Thyroid gland (tissue), 4 donors: ENCODE measurements at places on chromosomes 13 and 19. TPM values are rescaled to one million over a fixed set of nuclear protein-coding genes. Genes with fewer than 3 reads are reported as not detected.
A peak's percentile ranks its signal among the peaks of the same experiment; 100 is the strongest.

GRCh38 chr19:46731584-46731983 is 14.3 kb upstream of the FKRP start:
- H3K4me1 ChIP-seq = no peaks in the 10 kb centered on the region
- no peaks in the 10 kb centered on the region for H3K27me3 ChIP-seq
- H3K27ac ChIP-seq = no peak overlapping the region
- H3K36me3 ChIP-seq = peaks cover 66% of the 10 kb centered on the region
- no peak for DNase-seq

GRCh38 chr19:49605605-49606004 is 14.6 kb downstream of the PRR12 start:
- H3K27me3 ChIP-seq = no peaks in the 10 kb centered on the region
- no peak overlapping the region for H3K4me3 ChIP-seq
- peaks cover 45% of the 10 kb centered on the region for H3K36me3 ChIP-seq
- H3K27ac ChIP-seq = no peak overlapping the region
- DNase-seq = no peak

- H3K36me3 ChIP-seq = no peaks in the 10 kb centered on the region
- no peak overlapping the region for H3K4me3 ChIP-seq
- no peak overlapping the region for H3K27ac ChIP-seq
- no peak for DNase-seq
- no peaks in the 10 kb centered on the region for H3K27me3 ChIP-seq
- H3K4me1 ChIP-seq = no peaks in the 10 kb centered on the region
Measured at GRCh38 chr13:66693656-66694055, 536.5 kb downstream of the PCDH9 start.

DNA sequence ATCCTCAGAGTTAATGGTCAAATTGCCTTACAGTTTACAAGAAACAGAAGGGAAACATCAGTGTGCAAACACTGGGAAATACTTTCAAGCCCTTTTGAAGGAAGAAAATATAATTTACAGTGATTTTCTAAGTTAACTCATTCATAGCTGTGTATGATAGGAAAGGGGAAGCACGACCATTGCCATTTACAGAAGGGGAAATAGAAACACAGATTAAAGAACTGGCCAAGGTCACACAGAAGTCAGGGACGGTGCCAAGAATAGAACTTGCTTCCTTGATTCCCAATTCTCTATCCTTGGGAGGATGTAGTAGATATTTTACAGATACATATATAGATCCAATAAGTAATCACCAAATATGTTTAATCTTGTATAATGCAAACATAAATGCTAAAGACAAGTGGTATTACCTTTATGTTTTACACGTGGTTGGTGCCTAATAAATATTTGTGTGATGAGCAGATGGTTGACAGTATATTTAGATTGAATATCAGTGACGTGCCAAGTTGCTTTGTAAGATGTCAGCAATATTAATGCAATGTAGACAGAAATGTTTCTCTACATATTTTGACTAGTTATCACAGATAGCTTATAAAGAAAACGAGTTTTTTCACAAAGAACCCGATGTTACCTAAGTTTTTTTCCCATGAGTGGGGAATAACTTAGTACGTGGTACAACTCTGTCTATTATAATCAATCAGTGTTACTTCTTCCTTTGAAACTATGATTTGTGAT is 73.1 kb downstream of the FLT1 start:
- H3K4me3 ChIP-seq = no peak overlapping the region
- no peak for DNase-seq
- no peak overlapping the region for H3K27ac ChIP-seq
- H3K36me3 ChIP-seq = no peaks in the 10 kb centered on the region

DNA sequence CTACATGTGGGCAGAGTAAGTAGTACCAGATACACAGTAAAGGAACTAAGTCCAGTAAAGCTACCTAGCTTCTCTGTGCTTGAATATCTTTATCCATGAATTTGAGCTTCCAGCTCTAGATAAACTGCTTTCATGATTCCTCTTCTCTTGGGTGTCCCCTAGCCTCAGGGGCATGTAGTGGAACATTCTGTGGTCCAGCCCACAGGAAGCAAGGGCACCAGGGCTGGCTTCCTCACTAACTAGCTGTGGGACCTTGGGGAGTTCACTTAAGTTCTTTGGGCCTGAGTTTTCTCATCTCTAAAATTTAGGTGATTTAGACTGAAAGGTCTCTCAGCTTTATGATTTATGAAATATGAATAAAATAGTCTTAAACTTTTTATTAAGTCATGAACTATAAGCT is 185.7 kb downstream of the KATNAL1 start:
- no peaks in the 10 kb centered on the region for H3K27me3 ChIP-seq
- H3K27ac ChIP-seq = no peak overlapping the region

DNA sequence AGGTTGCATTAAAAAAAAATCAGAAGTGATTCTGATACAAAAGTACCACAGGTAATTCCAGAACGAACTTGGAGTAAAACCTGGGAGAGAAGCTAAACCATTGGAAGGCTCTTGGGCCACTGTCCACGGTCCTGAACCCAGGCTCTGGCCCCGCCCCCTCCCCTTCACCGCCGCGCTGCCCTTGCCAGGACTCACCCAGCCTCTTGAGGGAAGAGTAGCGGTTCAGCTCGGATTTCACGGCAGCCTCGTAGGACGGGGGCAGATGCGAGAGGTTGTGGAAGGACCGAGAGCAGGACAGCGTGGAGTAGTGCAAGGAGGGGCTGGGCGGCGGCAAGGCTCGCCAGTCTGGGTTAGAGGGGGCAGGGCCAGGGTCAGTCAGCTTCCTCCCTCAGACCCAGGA is 5.7 kb downstream of the SHISA7 start:
- no peak overlapping the region for H3K4me3 ChIP-seq
- H3K27ac ChIP-seq = no peak overlapping the region
- H3K36me3 ChIP-seq = no peaks in the 10 kb centered on the region
- peaks cover 4% of the 10 kb centered on the region for H3K4me1 ChIP-seq

- H3K36me3 ChIP-seq = no peaks in the 10 kb centered on the region
- H3K4me3 ChIP-seq = no peak overlapping the region
- H3K4me1 ChIP-seq = no peaks in the 10 kb centered on the region
- no peaks in the 10 kb centered on the region for H3K27me3 ChIP-seq
- no peak overlapping the region for H3K27ac ChIP-seq
- no peak for DNase-seq
Measured at GRCh38 chr13:110835721-110836604, 78.9 kb downstream of the ANKRD10 start.

DNA sequence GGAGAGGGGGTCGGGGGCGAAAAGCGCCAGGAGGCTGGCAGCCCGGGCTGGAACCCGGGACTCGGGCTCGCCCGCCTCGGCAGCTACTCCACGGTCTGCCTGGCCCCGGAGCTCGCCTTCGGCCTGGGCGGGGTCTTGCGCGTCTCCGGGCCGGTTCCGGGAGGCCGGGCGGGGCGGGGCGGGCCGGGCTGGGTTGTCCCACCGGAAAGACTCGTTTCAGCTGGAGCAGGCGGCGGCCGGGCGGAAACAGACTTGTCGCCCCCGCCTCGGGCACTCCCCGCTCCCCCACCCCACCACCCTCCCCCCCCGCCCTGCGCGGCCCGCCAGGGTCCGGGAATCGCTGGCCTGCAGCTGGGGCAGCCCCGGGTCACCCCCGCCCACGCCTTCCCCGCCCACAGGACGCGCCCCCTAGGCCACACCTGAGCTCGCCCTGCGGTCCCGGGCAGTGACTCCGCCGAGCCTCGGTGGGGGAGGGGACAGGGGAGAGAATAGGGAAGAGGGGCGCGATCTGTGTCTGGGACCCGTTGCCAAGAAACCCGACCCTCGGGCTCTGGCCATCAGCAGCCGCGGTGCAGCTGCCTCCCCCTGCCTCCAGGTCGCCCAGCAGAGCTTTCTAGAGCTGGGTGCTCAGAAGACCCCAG is 109.4 kb downstream of the KCTD15 start:
- peak overlapping the region; percentile 36 for H3K4me3 ChIP-seq
- peak; percentile 78 for DNase-seq
- H3K36me3 ChIP-seq = no peaks in the 10 kb centered on the region
- H3K4me1 ChIP-seq = peaks cover 6% of the 10 kb centered on the region
- H3K27ac ChIP-seq = peak overlapping the region; percentile 42

DNA sequence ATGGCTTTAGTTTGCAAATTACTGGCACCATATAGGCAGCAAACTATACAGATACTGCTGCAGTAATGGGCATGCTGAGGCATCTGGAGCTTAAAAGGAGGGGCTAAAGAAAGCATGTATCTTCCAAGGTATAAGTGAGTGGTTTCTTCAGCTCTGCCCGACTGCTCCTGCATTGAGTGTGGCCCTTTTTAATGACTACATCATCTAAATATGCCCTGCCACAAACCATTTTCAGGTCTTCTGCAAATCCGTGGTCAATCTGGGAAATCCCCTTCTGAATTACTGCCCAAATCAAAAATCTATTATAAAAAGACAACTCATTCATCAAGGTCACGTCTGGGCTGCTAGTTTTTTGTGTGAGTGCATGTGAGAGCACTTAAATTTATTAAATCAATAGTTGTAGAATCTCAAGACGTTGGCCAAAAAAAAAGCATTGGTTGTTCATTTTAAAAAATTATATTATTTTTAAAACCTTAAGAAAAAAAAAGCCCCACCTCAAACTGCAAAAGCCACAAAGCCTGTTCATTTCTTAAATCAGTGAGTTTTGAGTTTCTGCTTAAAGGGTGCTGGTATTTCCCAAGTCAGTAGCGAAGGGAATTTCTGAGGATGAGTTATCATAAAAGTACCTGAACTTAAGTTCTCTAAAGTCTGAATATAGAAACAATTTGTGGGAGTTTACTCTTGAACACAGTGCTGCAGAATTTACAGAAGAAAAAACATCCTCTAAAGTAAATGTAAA is 16.3 kb downstream of the LCP1 start:
- H3K27me3 ChIP-seq = no peaks in the 10 kb centered on the region
- H3K36me3 ChIP-seq = no peaks in the 10 kb centered on the region
- no peak overlapping the region for H3K4me3 ChIP-seq
- H3K27ac ChIP-seq = no peak overlapping the region
- no peak for DNase-seq
- H3K4me1 ChIP-seq = no peaks in the 10 kb centered on the region

GRCh38 chr19:32164384-32164992 is 180.9 kb upstream of the ZNF507 start:
- DNase-seq = no peak
- no peaks in the 10 kb centered on the region for H3K27me3 ChIP-seq
- no peaks in the 10 kb centered on the region for H3K4me1 ChIP-seq
- H3K4me3 ChIP-seq = no peak overlapping the region

Gene VSTM1
- not detected for total RNA-seq

Gene HCN2
- total RNA-seq = not detected

Gene NLRP8
- not detected for total RNA-seq

Gene ELF1
- 119 TPM for total RNA-seq

Gene CGB8
- total RNA-seq = not detected

Gene RFPL4A
- not detected for total RNA-seq
